ENCODE measurements at places on chromosomes 1 and 21.

- DNase-seq = peak; percentile 39
These were observed 111.8 kb downstream of the OSBPL9 start for GRCh38 chr1:51728611-51729155.

- no peak for DNase-seq
These were observed 7.4 kb downstream of the WDR77 start for GRCh38 chr1:111441573-111442192.

- DNase-seq = peak; percentile 85
These were observed at the start of gene ANKRD65 for GRCh38 chr1:1421147-1421906. ANKRD65 (minus strand) TSS chr1:1421276; CDS start chr1:1421005, 271 bp downstream.

- DNase-seq = no peak
These were observed 9.5 kb downstream of the PSMB4 start for GRCh38 chr1:151408891-151409290.

GRCh38 chr1:46013581-46013980 is 118.8 kb downstream of the PIK3R3 start:
- DNase-seq = no peak

DNA sequence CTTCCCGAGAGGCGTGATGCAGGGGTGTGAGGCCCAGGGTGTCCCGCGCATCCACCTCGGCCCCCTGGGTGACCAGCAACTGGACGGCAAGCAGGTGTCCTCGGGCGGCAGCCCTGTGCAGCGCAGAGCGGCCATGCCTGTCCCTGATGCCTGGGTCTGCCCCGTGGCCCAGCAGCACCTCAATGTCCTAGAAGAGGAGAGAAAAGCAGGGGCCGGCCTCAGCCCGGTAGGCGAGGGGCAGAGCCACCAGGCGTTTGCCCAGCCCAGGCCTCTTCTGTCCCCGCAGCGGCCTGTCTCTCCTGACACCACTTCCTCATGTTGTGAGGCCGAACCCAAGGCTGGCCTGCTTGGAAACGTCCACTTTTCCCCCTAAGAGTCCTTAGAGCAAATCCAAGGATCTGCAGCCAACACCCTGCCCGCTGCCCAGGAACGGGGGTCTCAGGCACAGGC is 1.7 kb downstream of the ANKRD65 start:
- DNase-seq = no peak

- peak; percentile 25 for DNase-seq
These were observed 3.9 kb upstream of the CACNA1S start for GRCh38 chr1:201116091-201116490.
